Esophagus (tissue), 2 donors: ENCODE measurements at places on chromosomes 11 and 22. TPM values are rescaled to one million over a fixed set of nuclear protein-coding genes. Genes with fewer than 3 reads are reported as not detected.

Gene HOATZ
- polyA plus RNA-seq, result not detected

Gene KRTAP5-1
- polyA plus RNA-seq, result not detected

Gene CDON
- 0.61 TPM for polyA plus RNA-seq

Gene NUDT8
- 43.1 TPM for polyA plus RNA-seq

Gene CD3D
- polyA plus RNA-seq, result 5.3 TPM

Gene CDC42BPG
- 17.5 TPM for polyA plus RNA-seq

Gene OR10A2
- polyA plus RNA-seq, result not detected

Gene GAB4
- not detected for polyA plus RNA-seq

Gene HTR3A
- polyA plus RNA-seq, result 0.13 TPM

Gene MYOD1
- not detected for polyA plus RNA-seq

Gene KIF18A
- polyA plus RNA-seq, result 1.6 TPM

Gene TAF1D
- polyA plus RNA-seq, result 70.2 TPM

Gene FAM180B
- 0.02 TPM for polyA plus RNA-seq

Gene ILK
- 63.3 TPM for polyA plus RNA-seq

Gene CALCA
- not detected for polyA plus RNA-seq

Gene RBMXL2
- polyA plus RNA-seq, result not detected

Gene YPEL1
- 0.96 TPM for polyA plus RNA-seq

Gene TMEM45B
- polyA plus RNA-seq, result 90.6 TPM

Gene CHRM4
- polyA plus RNA-seq, result 0.02 TPM
